HepG2 (cell line): ENCODE measurements at places on chromosomes 11 and 22. TPM values are rescaled to one million over a fixed set of nuclear protein-coding genes. Genes with fewer than 3 reads are reported as not detected.
A peak's percentile ranks its signal among the peaks of the same experiment; 100 is the strongest.

The GDPD4 gene
- not detected in 2 replicates for polyA plus RNA-seq

The OR56A1 gene
- not detected in 2 replicates for polyA plus RNA-seq

- DNase-seq: peak; percentile 3
Measured at GRCh38 chr11:110763249-110764011, 51.2 kb upstream of the ARHGAP20 start.

The ELF5 gene
- polyA plus RNA-seq: 0.21 and 0.51 TPM in 2 replicates

DNA sequence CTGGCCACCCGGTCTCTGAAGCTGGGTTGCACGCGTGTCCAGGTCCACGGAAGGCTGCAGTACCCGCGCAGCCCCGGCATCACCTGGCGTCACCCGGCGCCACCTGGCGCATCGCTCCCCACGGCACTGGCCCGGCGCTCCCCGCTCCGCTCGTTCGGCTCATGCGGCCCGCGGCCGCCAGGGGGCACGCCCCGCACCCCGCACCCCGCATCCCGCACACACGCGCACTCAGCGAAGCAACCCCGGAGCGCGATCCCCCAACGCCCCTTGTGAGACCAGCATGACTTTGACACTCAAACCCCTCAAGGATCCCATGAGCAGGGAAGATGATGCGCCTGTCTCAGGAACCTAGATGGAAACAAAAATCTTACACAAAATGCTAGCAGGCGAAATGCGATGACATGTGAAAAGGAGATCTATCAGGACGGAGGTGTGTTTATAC lies 11.9 kb downstream of the B3GNT6 start:
- DNase-seq: no peak

The NNMT gene
- polyA plus RNA-seq: 0.13 TPM in 1 of 2 replicates, not detected in the other

The OR4D5 gene
- not detected in 2 replicates for polyA plus RNA-seq

DNA sequence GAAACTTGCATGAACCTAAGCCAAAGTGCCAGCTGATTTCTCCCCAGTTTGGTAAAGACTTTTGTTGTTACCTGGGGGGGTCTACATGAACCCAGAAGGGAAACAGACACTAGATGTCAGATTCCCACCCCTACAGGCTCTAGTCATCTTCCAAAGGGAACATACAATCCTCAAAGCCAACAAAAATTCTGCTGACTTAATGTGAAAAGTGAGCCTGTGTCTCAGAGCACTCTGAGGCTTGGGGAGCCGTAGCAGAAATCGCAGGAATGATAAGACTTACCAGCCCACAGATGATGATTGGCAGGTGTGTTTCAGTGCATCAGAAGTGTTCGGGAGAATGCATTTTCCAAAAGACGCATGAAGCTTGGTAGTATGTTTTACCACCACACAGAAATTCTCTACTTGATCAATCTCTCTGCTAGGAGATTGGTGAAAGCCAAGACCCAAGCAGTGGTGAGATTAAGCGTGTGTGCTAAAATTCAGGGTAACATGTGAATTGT lies 187.1 kb downstream of the DBX1 start:
- DNase-seq: no peak

- no peak for DNase-seq
Measured at GRCh38 chr11:116144387-116144958, 628.3 kb downstream of the BUD13 start.

- no peak for DNase-seq
Measured at GRCh38 chr11:45392591-45393091, 106.5 kb upstream of the SYT13 start.

DNA sequence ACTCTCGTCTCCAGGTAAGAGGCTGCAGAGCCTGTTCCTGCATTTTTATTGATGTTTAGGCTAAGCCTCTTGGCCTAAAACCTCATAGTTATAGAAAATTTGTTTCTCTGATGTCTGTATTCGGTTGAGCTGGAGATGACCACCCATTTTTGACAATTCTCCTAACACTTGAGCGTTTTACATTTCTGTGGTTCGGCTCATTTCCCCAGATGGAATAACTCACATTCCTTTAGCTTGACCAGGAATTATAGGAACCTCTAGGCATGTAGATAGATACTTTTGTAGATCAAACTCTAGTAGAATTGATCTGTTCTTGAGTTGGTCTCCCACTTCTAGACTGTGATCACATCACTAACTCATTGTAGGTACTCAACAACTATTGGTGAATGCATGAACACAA lies 172.6 kb upstream of the CADM1 start:
- no peak for DNase-seq

DNA sequence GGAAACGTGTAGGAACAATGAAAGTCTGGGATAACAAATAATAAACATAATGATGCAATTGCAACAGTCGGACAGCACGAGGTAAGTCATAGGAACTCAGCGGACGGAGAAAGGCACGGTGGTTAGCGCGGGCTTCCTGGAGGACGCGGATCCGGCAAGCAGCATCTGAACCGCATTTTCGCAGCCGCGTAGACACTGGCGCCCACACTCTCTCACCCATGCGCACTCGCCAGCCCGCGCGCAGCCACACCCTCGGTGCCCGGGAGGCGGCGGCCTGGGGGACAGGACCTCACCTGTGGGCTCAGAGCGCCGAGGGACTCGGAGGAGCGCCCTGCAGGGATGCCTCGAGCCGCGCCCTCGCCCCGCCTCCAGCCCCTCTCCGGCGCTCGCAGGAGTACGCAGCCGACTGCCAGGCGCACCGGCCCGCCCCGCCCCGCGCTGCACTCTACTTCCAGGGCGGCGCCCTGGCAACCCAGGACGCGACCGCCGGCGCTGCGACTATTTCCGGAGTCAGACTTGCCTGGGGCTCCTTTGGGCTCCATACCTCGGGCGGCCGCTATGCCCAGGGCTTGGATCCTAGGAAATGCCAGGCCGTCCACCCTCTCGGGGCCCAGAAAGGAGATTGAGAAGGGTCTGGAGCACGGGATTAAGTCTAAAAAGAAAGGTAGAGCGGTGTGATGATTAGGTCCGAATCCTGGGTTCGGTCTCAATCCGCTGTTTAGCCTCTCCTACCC lies at the start of gene TTLL1:
Gene TTLL1, minus strand, starts transcription at position 408 of the 734 bp plus-strand sequence. CDS start 13,805 bp downstream, outside the sequence.
- peak; percentile 82 for DNase-seq

DNA sequence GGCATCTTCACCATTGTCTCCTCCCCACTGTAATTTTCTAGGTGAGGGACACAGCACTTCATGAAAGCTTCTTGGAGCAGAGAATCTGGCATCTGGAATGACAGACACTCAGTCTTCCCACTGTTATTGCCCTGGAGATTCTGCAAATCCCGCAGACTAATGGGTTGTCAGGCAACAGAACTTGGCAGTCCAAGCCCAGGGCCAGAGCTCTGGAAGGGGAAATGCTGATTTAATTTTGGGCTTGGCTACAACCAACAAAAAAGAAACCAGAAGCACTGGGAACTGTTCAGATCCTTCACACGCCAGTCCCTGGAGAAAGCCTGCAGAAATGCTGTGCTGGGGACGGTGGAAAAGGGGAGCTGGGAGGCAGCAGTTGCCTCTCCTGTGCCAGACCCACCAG lies 71.5 kb upstream of the BID start:
- DNase-seq: no peak
